ENCODE measurements at places on chromosomes 1 and 21.

GRCh38 chr1:73593364-73593763 is 604.6 kb downstream of the LRRIQ3 start:
- DNase-seq, result no peak

DNA sequence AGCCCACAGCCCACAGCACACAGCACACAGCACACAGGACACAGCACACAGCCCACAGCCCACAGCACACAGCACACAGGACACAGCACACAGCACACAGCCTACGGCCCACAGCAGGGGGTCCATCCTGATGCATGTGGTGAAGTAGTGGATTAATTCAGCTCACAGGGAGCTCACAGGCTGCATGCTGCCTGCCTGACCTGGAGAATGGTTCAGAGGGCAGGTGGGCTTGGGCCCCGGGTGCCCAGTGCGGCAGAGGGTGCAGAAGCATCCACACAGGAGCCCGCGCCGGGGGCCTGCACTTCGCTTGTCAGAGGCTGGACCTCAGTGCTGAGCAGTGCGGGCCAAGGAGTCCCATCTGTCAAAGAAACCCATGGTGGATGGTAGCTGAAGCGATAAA is 21.1 kb upstream of the AJAP1 start:
- no peak for DNase-seq

DNA sequence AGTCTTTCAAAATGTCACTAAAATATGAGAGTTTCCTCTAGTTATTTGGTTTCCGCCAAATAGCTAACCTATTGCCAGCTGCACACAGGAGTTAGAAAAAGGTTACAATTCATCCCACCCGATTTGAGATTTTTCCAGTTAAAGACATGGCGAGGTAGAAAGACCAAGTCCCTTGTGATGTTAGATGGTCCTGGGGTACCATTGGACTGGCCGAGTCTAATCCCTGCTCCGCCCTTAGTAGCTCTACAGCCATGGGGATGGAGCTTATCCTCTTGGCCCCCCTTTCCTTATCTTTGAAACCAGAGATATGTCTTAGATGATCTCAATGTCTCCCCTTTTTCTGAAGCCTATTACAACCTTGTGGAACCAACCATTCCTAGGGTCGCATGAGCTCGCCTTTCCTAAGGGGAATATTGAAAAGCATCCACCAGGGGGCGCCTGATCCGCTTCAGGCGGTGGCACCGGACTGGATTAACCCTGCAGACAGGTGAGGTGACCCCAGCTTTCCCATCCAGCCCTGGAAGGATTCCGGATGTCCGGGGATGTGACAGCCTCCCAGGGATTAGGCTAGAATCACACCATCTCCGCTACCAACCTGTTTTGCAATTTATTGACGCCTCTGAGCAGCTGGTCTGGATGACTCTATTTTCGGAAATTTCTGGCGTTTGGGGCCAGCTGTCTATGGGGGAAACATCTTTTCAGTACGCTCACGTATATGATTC is 68.3 kb upstream of the SIM2 start:
- peak; percentile 63 for DNase-seq

GRCh38 chr1:61496501-61496900 is 228.4 kb downstream of the TM2D1 start:
- DNase-seq, result no peak

DNA sequence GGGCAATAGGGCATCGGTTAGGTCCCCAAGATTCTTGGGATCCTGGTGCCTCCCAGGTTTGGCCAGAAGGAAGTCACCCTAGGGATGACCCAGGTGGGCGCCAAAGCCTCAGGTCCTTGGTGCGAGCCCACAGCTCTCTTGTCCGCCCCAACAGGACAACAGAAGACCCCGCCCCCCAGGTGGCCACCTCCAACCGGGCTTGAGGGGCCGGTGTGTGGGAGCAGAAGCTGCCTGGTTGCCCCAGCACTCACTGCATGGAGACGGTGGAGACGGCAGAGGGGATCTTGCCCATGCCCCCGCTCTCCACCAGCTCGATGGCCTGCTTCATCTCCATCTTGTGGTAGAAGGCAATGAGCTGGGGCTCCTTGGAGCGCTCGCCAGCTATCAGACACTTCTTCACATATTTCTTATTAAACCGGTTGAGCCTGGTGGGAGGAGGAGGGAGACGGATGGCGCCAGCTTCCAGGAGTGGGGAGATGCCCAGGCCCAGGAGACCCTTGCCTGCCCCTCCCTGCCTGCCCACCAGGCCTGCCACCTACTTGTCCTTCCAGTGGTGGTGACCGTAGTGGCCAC is 52.7 kb downstream of the SLC9A1 start:
- DNase-seq, result no peak

GRCh38 chr1:227244339-227245118 is 73.8 kb downstream of the CDC42BPA start:
- DNase-seq, result no peak

GRCh38 chr1:200221614-200222282 is 188.1 kb downstream of the ZNF281 start:
- no peak for DNase-seq

GRCh38 chr1:67118191-67118590 is 16.6 kb downstream of the C1orf141 start:
- DNase-seq, result no peak

DNA sequence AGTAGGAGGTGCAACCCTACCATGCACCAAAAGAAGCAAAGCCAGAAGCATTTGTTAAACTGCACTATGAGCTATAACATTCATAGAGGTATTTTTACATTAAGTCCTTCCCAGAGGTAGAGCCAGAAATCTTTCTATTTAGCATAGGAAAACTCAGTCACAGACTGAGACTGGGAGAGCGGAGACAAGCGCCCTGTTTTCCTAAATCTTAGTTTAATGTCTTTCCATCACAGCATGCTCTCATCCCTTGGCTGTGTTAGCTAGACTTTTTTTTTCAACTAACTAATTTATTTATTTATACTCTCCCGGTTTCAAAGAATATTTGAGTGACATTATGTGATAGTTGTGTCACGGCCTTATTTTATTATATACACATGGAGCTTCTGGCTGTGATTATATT is 304.1 kb downstream of the LMX1A start:
- no peak for DNase-seq

DNA sequence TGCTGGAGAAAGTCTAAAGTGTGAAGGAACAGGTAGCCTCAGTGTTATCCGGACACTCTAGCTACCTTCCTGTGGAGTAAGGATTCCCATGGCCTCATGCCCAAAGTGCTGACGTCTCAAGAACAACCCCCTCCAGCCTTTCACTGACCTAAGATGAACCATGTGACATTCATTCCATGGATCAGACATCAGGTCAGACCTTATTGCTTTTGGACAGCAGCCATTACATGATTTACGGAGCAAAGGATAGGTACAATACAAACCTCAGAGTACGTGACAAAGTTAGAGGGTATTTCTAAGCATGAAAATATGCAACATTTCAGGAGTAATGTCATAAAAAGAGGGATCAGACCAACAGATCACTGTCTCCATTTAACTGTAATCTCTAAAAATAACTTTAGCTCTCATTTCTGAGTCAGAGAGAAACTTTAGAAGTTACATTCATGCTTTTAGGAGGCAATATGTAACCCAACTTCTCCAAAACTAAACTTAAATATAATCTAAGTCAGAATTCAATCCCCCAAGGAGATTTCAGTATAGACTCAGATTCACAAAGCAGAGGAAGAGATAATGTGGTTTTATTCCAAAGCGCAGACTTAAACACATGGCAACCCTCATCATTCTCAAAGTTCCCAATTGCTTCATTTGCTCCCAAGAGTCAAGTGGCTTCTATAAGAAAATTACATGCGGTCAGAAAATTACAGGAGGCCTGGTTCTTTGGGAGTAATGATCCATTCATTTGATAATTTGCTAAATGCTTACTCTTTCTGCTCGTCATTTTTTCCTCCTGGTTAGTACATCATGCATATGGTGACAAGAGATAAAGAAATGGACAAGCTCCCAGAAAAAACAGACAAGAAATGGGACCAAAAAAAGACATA is 280.4 kb downstream of the SETD4 start:
- DNase-seq, result no peak

- DNase-seq, result no peak
Observed at GRCh38 chr1:40673452-40673851, 8.0 kb upstream of the RIMS3 start.

GRCh38 chr1:47819574-47819888 is 177.7 kb downstream of the TRABD2B start:
- no peak for DNase-seq

DNA sequence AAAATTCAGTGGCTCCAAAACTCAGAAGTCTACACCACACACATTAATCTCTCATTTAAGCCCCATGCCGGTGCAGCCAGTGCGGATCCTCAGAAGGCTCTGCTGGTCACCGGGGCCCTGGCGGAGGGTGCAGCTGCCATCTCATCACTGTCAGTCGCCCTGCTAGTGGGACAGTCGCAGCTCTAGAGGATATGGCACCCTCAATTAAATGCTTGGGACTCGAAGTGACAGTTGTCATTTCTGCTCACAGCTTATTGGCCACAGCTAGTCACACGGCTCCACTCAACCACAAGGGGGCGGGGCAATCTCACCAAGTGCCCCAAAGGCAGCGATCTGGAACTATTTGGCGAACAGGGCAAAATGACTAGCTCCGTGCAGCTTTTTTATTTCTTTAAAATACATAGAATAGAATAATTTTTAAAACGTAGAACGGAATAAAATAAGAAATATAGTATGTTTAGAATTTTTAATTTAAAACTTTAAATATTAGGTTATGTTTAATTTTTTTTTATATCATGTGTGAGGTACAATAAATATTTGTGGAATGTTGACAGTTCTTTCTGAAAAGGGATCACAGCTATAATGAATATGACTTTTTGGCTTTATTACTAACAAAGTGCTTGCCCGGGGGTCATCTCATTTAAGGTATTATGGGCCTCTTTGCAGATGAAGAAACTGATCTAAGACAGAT is 8.0 kb upstream of the MAN1C1 start:
- peak; percentile 90 for DNase-seq

- no peak for DNase-seq
Observed at GRCh38 chr21:38921511-38922251, 116.0 kb downstream of the ETS2 start.

GRCh38 chr21:44529011-44529421 is 11.0 kb downstream of the KRTAP10-1 start:
- DNase-seq, result no peak

DNA sequence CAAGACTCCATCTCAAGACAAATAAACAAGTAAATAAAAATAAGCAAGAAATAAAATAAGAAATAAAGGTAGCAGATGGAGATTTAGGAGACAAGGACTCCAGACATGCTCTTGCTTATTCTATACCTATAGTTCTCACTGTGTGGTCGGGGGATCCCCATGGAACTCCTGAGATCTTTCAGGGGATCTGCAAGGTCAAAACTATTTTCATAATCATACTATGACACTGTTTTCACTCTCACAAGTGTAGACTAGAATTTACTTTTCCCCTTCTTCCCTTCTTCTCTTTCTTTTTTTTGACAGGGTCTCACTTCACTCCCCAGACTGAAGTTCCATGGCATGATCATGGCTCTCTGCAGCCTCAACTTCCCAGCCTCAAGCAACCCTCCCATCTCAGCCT is 29.8 kb upstream of the NLRP3 start:
- DNase-seq, result no peak
